Motor neuron (in vitro differentiated cells): ENCODE measurements at places on chromosomes 6 and 20.

GRCh38 chr20:45051204-45052060 lies 49.5 kb downstream of the KCNS1 start:
- no peak for ATAC-seq

GRCh38 chr6:69705954-69706353 lies 90.9 kb downstream of the LMBRD1 start:
- no peak for ATAC-seq

DNA sequence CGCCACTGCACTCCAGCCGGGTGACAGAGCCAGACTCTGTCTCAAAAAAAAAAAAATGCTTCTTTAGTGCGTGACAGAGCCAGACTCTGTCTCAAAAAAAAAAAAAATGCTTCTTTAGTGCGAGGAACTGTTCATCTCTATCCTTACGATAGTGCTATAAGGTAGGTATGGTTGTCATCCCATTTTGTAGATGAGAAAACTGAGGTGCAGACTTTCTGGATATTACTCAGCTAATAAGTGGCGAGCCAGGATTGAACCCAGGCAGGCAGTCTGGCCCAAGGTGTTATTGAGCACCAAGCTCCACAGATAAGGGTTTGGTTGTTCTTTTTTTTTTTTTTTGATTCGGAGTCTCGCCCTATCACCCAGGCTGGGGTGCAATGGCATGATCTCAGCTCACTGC lies 11.9 kb downstream of the MEA1 start:
- no peak for ATAC-seq

GRCh38 chr6:36094753-36095496 lies 35.4 kb upstream of the MAPK13 start:
- peak; percentile 99 for ATAC-seq

- peak; percentile 46 for ATAC-seq
These were observed 4.6 kb downstream of the DACT2 start for GRCh38 chr6:168314948-168315347.

GRCh38 chr20:2507464-2507863 lies 1.3 kb downstream of the ZNF343 start:
- no peak for ATAC-seq

GRCh38 chr6:6716998-6717763 lies 128.7 kb downstream of the LY86 start:
- ATAC-seq: no peak

- no peak for ATAC-seq
These were observed 18.3 kb downstream of the MRPS18A start for GRCh38 chr6:43669050-43669921.

DNA sequence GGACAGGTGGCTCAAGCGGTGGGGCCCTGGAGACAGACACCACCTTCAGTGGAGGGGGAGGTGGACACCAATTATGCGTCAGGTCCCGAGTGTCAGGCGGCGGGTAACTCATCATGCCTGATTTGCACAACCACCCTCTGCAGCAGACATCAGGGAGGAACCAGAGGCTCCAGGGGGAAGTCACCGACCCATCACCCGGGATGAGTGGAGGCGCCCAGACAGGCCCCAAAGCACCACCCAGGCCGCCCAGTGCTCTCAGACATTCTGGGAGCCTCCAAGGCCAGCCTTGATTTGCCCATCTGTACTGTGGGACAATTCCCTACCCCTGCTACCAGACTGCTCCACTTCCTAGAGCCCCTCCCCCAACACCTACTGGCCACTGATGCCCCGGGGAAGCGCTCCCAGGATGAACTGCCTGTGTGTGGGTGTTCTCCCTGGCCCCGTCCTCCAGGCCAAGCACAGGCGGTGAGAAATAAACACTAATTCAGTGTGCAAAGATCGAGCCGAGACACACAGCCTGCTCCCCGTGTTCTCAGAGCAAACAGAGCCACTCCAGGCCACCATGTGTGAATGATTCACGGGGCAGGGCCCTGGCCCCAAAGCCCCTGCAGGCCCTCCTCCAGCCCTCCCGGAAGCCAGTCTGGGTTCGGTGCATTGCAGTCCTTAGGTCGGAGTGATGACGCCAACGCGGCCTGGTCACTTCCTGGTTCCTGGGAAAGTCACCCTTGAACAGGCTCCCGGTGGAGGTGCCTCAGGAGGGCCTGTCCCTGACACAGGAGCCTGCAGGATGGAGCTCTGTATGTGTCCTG lies 107.2 kb downstream of the ASXL1 start:
- peak; percentile 84 for ATAC-seq

- no peak for ATAC-seq
These were observed 350.0 kb upstream of the MANEA start for GRCh38 chr6:95227351-95227750.

GRCh38 chr6:44456070-44456965 lies 68.8 kb downstream of the CDC5L start:
- ATAC-seq: no peak

DNA sequence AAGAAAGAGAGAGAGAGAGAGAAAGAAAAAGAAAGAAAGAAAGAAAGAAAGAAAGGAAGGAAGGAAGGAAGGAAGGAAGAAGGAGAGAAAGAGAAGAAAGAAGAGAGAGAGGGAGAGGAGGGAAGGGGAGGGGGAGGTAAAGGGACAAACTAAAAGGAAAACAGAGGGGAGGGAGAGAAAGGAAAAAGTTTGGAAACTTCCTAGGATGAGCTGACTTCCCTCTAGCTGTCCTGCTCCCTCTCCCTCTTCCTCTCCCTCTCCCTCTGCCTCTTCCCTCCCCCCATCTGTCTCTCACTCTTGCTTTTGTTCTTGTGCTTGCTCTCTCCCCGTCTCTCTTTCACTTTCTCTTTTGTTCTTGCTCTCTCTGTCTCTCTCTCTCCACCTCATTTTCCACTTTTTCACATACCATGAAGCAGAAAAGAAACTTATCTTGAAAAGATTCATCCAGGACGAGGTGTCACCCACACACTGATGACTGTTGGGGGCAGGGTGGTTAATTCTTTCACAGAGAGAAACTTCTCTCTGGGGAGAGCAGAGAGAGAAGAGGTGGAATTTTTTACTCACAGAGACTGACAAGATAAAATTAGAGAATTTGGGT lies 56.4 kb upstream of the DUSP22 start:
- ATAC-seq: peak; percentile 35

DNA sequence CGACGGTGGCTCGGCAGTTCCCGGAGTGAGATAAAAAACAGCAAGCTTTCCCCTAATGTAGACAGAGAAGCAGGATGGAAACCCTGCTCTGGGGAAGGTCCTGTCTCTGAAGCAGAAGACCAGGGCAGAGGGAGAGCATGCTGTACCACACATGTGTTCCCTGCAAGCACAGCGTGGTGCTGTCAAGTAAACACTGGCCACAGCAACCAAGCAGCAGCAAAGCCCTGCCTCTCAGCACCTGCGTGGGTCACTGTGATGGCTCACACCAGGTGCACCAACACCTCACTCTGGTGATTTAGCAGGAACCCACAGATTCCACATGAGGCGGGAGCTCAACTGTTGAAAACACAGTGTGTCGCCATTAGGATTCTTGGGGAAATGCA lies 65.2 kb upstream of the TXNDC5 start:
- ATAC-seq: no peak

DNA sequence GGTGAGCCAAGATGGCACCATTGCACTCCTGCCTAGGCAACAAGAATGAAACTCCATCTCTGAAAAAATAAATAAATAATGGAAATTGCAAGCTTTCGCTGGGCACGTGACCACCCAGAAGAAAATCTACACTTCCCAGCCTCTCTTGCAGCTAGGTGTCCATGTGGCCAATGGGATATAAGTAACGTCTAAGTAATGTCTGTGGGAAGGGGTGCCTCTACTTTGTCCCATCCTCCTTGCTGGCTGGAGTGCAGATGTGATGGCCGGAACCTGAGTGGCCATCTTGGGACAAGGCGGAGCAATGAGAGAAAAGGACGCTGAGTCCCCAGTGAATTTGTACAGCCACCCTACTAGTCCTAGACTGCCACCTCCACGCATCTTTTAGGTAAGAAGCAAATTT lies 99.8 kb upstream of the PTPN1 start:
- no peak for ATAC-seq

DNA sequence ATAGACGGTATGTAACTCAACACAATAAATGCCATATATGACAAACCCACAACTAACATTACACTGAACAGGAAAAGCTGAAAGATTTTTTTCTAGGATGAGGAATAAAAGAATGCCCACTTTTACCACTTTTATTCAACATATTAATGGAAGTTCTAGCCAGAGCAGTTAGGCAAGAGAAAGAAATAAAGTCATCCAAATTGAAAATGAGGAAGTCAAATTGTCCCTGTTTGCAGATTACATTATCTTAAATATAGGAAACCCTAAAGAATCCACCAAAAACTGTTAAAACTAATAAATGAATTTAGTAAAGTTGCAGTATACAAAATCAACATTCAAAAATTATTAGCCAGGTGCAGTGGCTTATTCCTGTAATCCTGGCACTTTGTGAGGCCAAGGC lies 24.6 kb upstream of the ADGB start:
- no peak for ATAC-seq

DNA sequence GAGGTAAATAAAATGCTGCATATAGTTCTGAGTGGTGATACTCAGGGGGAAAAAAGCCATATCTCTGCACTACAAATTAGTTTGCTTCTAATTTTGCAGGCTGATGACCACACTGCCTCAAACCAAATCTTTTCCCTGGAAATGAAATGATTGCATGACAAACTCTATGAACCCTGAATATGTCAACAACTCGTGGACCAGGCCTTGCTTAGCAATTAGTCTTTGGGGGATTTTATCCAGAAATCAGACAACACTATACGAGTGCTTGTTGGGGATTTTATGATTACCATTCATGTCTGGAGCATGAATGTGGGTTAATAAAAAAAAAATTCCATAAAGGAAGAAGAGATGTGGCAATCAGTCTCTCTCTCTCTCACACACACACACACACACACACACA lies 42.0 kb downstream of the SOBP start:
- ATAC-seq: no peak

DNA sequence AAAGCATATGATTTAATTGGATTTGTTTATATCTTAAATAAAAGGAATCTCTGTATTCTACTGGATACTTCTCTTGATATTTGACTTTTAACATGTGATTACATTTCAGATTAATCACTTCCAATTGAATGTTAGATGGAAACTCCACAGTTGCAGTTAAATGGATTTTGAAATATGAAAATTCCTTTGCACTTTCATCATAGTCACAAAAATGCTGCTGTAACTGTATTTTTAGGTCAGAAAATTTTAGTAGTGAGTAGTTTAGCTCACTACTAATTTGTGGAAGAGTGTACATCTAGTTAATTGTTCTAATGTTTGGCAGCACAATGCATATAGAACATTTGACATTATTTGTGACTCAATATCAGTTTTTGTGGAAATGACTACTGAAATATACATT lies 26.8 kb downstream of the PTCHD4 start:
- no peak for ATAC-seq

DNA sequence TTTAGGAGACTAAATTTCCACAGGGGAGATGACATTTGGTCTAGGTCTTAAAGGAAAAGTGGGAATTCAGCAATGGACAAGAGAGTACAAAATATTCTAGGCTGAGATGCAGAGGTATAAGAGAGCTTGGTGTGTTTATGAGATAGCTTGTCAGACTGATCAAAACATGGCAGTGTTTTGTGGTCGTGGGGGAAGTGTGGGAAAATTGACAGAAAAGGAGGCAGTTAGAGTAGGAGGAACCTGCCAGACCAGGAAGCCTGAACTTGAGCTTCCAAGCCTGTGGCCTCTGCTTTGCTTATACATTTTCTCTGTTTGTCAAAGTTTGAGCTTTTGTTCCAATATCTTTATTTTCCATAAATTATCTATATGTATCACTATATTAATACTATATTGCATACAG lies 69.5 kb upstream of the MAP3K7 start:
- no peak for ATAC-seq

DNA sequence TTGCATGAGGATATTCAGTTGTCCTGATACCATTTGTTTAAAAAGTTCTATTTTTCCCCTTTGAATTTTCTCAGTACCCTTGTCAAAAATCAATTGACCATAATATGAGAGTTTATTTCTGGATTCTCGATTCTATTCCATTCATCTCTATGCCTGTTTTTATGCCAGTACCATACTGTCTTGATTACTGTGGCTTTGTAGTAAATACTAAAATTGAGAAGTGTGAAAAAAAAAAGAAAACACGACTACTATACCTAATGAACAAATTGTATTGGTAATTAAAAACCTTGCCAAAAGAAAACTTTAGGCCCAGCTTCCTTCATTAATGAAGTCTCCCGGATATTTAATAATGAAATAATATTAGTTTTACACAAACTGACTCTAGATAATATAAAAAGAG lies 185.7 kb downstream of the TBC1D7 start:
- ATAC-seq: no peak

DNA sequence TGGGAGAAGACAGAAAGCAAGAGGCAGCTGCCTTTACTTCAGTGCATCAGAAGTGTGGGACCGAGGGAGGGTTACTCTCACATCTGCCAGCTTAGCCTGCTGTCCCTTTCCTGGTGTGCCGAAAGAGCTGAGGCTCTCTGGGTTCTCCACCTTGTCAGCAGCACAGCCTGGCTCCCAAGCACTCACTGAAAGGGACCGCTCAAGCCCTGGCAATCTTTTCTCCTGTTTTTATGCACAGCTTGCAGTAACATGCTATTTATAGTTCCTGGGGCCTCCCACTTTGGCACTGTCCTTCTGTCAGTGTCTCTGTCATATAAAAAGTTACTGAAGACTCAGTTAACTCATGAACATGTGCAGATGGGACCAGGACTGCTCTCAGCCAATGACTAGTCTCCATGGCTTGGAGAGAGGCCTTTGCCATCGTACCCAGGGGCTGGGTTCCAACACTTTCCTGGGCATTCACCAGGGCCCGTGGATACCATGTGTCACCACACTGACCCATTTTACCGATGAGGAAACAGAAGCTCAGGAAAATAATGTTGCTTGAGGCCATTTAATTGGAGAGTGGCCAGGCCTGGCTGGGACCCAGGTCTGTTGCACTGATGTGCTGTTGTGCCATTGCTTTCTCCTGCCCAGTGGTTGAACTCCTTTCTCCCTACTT lies 46.2 kb downstream of the PANK2 start:
- ATAC-seq: peak; percentile 40

GRCh38 chr6:92714346-92714745 lies 705.0 kb downstream of the EPHA7 start:
- no peak for ATAC-seq

DNA sequence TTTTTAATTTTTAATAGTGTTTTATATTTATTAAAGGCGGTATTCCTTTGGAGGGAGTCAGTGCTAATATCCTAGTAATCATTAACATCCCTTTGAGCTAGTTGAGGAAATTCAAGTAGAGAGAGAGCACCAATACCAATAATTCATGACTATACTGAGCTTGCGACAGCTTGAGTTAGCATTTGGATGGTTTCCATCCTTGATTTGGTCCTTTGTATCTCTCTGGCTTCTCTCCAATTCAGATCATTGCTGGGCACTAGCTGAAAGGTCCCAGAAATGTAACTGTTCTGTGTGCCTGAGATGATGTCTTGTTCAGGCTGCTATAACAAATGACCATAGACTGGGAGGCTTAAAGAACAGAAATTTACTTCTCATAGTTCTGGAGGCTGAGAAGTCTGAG lies 77.0 kb downstream of the RNF144B start:
- ATAC-seq: no peak

GRCh38 chr6:143241911-143242310 lies 181.2 kb downstream of the AIG1 start:
- ATAC-seq: no peak

- ATAC-seq: no peak
These were observed 5.9 kb downstream of the NUDT3 start for GRCh38 chr6:34386316-34387137.
